ENCODE measurements at places on chromosomes 3 and 15. TPM values are rescaled to one million over a fixed set of nuclear protein-coding genes. Genes with fewer than 3 reads are reported as not detected.

The GOLGA8S gene
- total RNA-seq: not detected

The CCR3 gene
- not detected for total RNA-seq

The WNT5A gene
- 1.3 TPM for total RNA-seq

The VGLL3 gene
- 0.05 TPM for total RNA-seq

The CAMKV gene
- 0.32 TPM for total RNA-seq

The KBTBD13 gene
- total RNA-seq: not detected

The GPR15 gene
- not detected for total RNA-seq

The NT5DC2 gene
- 34.2 TPM for total RNA-seq

DNA sequence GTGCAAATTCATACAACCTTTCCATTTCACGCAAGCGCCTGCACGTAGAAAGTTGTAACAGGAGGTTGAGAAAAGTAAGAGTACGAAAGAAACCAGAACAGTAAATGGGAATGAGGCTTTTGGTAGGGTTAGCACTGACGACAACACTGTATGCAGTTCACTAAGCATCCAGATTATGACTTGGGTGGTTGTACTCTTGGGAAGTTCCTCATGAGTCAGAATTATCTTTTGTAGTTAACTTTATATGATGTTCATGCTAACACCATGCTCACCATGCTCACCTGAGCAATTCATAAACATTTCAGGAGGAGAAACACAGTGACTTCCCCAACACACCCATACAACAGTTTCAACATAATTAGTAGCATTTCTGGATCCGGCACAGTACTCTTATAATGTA, 3.0 kb upstream of the LPP start:
- DNase-seq: no peak

DNA sequence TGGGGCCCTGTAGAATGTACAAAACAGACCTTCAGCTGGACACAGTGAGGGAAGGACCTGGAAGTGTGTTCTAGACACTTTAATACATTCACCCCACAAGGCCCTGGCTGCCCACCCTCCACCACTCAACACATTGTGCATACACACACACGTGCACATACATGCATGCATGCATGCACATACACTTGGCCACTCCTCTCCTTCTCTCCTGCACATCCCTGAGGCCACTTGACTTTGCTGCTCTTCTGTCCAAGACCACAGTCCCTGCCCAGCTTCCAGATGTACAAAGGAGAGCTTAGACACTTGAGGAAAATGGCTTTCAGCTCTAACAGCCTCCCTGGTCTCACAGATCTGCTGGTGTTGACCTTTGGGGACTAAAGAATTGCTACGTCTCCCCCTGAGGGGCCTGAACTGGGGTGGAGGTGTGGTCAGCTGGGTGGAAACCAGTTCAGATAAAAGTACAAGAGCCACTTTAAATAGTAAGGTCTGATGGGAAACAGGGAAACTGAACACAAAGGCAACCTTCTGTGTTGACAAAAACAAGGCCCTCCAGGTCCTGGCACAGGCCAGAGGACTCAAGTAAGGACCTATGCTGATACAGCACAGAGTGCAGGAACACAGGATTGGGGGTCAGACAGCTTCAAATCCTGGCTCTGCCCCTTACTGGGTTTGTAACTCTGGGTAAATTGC, 24.8 kb upstream of the NOX5 start:
- no peak for DNase-seq

- no peak for DNase-seq
Measured at GRCh38 chr3:74173090-74173489, 441.4 kb downstream of the CNTN3 start.

DNA sequence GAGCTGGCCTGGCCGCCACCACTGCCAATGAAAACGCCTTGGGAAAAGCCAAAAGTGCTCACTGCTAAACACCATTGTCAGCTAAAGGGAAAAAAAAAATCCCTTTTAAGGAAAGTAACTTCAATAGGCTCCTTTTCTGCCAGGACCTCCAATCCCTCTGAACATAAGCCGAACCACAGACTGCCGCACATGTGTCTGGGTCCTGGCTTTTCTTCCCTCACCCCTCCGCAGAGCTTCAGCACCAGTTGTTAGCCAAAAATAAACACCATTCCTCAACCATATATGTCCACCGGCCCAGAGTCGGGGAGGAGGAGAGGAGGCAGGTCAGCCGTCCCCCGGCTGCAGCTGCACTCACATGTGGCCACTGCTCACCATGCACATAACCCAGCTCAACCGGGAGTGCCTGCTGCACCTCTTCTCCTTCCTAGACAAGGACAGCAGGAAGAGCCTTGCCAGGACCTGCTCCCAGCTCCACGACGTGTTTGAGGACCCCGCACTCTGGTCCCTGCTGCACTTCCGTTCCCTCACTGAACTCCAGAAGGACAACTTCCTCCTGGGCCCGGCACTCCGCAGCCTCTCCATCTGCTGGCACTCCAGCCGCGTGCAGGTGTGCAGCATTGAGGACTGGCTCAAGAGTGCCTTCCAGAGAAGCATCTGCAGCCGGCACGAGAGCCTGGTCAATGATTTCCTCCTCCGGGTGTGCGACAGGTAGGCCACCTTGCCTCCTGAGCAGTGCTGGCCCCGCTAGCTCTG, at the start of gene FBXL22:
Gene FBXL22 (plus strand): TSS at position 350 of the 753 bp plus-strand sequence. CDS start 6 bp downstream, at position 356.
- DNase-seq: no peak

DNA sequence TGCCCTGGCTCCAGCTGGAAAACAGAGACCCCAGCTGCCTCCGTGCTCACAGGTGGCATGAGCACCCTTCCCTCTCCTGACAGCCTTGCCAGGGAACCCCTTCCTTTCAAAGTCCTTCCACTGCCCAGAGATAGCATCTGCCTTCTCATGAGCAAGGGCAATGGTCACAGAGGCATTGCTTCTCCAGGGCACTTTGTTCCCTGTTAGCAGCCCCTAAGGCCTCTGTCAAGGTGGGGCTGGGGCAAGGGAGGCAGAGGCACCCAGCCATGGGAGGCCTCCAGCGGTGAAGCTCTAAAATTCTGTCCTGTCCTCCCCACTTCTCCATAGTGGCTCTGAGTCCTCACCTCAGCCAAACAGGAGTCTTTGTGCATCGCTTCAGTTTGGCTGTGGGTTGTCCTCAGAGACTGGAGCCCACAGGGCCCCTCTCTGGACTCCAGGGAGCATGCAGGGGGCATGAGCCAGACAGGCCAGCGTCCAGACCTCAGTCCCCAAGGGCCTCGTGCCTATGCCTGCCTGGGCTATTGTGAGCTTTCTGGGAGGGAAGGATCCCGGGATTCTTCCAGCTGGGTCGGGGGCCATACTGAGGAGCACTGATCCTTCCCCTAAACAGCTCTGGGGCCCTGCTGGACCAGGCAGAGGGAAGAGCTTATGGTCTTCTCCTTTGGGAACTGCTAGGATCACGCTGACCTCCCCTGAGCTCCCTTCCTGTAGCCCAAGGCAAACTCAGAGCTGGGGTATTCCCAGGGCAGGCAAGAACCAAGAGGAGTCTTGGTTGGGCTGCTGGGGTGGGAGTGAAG, 106.6 kb downstream of the DNAJB8 start:
- no peak for DNase-seq

DNA sequence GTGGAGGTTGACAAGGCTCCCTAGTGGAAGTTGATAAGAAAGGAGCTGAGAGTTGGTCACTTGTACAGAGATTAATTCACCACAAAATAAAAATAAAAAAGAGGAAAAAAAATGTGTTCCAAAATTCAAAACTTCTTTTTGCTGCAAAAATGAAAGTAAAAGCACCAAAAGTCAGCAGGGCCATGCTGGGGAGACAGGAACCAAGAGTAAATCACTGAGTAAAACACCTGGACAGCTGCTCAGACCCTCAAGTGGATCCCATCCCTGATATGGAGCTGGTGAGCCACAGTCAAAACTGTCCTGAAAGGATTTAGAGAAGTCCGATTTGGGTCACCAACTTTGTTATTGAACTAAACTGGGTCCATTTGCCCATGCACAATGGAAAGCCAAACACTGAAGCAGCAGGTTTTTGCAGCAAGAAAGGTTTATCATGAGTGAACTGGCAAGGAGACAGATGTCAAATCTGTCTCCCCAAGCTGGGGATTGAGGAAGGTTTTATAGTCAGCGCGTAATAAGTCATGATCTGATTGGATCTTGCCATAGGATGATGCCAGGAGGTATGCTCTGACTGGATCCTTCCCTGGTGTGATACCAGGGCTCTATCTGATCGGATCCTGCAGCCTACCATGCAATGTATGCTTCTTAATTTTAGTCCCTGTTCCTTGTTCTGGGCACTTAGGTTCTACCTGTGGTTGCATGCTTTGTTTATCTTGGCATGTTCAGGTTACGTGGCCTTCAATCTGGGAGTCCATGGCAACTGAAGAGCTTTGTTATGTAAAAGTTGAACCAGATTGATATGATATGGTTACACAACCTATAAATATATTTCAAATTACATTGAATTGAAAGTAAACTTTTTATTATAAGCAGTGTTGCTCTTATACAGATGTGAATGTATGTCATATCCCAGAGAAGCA, 313.2 kb downstream of the POLQ start:
- no peak for DNase-seq

DNA sequence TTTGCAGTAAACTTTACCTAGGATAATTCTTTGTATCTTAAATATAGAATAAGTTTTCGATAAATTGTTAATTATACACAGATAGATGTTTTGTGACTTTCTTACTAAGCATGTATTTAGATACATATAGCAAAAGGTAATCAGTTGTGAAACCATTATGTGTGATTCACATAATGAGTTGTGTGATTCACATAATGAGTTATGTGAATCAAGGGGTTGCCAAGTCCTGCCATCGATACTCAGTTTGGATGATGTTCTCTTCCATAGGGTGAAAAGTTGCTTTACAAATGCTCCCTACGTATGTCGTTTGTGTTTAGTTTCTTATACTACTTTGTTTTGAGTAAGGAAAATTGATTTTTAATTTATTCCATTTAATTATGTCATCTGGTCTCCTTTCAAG, 682.1 kb downstream of the MECOM start:
- DNase-seq: no peak
